ENCODE measurements at places on chromosomes 7 and 10.

DNA sequence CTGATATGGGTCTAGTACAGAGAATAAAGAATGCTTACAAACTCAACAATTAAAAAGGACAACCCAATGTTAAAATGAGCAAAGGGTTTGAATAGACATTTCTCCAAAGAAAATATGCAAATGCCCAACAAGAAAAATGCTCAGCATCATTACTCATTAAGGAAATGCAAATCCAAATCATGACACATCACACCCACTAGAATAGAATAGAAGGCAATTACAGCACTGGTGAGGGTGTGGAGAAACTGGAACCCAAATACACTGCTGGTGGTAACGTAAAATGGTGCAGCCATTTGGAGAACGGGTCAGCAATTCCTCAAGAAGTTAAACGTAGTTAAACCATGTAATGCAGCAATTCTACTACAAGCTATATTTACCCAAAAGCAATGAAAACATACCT is 53.8 kb downstream of the KDM7A start:
- DNase-seq, result no peak

DNA sequence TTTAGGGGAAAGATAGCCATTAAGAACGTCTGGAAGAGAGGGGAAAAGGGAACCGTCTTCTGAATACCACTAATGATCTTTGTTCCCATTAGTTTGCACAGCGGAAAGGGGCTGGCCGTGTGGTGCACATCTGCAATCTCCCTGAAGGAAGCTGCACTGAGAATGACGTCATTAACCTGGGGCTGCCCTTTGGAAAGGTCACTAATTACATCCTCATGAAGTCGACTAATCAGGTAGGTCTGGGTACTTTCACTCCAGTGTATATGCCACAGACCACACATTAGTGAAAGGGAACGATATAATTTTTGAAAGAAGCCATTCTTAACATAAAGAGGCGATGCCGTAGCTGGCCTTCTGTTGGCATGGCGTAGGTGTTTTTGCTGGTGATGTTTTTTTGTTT is 74.3 kb upstream of the PDCD4 start:
- DNase-seq, result no peak

- no peak for DNase-seq
These were observed 486.3 kb downstream of the GALNT17 start for GRCh38 chr7:71618278-71618677.

- DNase-seq, result no peak
These were observed 572.3 kb downstream of the TCERG1L start for GRCh38 chr10:130739016-130739756.

DNA sequence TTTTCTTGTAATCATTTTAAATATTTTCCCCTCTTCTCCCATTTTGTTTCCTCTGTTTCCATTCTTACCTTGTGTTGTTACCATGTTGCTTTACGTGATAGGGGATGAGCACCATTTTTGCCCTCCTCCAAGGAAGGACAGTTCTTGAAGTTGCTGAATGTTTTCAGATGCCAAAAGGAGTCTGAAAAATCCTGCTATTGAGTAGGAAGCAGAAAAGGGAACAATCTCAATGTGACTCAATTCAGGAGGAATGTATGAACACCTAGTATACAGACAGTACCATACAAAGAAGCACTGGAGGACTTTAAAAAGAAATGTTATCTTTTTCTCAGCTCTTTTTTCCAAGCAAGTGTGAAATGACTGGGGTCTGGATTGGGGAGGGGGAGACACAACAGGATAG is 5.1 kb upstream of the NAMPT start:
- no peak for DNase-seq

DNA sequence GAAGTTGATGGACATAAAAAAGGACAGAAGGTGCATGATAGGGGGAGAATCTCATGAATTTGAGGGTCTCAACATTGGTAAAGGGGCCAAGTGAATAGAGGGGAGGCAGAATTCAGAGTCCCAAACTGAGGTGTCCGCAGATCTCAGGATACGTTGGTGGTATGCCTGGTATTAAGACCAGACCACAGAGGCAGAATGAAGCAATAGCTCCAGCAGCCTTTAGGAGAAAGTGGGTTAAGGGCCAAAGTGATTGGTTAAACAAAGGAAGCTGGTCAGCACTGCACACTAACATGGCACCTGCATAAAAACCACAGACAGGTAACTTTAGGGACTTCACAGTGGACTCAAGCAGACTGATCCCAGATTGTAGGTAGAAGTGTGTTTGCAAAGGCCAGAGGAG is 37.5 kb downstream of the MEST start:
- no peak for DNase-seq

DNA sequence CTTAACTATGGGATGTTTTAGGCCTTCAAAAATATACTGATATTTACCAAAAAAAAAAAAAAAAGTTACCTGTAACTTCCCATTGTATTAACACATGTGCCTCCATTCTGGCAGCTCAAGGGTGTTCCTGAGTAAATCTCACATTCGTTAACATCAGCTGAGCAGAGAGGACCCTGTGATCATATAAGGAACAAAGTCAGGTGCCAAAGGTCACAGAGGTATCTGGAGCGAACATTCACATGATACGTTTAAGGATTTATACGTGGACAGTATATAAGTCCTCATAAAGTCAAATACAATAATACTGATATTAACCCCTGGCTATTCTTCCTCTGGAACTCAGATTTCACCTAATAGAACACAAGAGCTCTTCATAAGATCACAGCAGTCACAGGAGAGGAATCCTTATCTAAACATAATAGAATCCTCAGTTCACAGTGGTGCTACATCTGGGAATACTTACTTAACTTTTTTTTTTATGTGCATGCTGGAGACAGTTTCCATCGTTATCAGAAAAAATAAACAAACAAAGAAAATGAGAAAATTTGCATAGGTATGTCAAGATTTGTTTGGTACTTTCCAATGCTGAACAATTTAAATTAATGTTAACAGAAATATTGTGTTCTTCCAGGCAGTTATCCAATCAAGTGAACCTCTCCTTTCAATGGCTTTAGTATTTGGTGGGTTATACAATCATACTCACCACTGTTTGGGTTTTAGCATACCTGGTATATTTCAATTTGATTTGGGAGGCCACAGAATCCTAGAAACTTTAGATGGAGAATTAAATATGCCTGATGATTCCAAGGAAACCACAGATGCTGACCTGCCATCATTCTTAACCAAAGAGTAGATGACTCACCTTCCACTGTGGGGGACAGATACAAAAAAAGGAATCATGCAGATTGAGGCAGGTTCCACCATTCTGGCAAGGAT is 6.6 kb downstream of the CUBN start:
- DNase-seq, result peak; percentile 82

DNA sequence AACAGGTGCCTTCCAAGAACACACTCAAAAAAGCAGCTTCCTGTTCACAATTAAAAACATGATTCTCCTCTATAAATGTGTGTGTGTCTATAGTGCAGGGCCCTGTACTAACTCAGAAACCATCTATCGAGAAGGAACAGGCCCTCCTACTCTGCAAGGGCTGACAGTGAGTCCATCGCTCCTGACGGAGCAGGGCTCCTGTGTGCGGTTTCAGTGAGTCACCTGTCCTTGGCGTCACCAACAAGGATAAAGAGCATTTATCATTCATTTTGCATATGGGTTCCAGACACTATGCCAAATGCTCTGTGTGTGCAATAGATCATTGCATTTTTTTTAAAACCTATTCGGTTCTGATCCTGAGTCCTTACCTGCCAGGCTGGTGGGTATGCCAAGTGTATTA is 63.7 kb downstream of the TACC2 start:
- no peak for DNase-seq

DNA sequence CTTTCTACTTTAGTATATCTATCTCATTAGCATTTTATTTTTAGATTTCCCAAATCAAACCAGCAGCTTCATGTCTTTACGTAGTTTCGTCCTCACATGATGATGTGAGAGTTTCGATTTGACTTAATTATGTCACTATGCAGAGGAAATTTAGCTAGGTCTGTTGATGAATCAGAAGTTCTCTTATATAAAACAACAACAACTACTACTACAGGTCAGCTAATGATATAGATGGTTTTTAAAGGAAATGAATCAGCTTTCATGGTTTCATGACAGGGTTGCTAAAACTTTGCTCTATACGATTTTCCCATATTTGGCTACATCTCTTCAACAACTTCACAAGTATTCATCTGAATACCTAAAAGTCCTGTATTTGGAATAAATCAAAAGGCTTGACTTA is 28.6 kb downstream of the JAZF1 start:
- no peak for DNase-seq
